ENCODE measurements at places on chromosomes 2 and 18.

GRCh38 chr18:35564795-35565453 lies 16.6 kb upstream of the GALNT1 start:
- no peak for DNase-seq

DNA sequence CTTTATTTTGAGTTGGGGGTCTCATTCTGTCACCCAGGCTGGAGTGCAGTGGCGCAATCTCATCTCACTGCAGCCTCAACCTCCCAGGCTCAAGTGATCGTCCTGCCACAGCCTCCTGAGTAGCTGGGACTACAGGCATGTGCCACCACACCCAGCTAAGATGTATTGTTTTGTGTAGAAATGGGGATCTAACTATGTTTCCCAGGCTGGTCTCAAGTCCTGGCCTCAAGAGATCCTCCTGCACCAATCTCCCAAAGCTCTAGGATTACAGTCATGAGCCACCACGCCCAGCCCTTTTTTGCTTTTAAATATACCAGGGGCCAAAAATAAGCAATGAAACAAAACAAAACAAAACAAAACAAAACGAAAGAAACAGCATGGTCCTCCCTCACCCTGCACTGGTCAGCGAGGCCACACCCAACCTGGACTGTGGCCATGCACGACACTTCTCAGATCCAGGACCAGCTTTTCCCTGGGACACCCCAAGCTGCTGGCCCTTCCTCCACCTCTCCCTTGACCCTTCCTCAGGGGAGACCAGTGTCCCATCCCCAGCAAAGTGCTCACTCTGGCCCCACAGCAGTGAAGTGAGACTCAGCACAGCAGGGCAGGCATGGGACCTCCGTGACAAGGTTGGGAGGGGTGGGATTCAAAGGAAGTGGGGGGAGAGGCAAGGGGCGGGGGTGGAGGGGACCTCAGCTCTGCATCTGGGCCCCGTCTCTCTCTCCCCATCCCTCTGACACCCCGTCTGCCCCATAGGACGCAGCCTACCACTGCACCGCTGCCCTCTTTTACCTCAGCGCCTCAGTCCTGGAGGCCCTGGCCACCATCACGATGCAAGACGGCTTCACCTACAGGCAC lies 23.5 kb downstream of the MAL start:
- no peak for DNase-seq

DNA sequence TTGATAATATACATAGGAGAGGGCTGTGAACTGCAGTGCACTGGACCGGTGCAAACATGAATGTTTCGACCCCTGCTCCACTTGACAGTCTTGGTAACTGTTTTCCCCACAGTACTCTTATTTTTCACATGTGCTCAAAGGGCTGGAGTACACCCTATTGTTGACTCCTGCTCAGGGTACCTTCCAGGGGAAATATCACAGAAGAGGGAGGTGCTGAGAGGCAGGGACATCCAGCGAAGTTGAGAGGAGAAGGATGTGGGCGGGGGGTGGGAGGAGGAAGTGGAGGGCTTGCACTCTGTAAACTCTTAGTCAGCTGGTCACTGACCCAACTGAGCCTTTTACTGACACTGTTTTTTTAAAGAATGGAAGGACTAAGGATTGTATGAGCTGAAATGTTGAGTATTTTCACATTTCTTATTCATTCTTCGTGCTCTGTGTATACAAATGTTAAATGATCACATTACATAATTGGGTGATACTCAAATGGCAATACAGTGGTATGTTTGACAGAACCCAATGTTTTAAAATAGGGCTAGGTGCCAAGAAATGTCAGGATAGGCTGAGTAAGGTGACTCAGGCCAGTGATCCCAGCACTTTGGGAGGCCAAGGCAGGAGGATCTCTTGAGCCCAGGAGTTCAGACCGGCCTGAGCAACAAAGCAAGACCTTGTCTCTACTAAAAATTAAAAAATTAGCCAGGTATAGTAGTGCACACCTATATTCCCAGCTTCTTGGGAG lies 10.0 kb downstream of the INPP4A start:
- peak; percentile 44 for DNase-seq

GRCh38 chr2:222703886-222704285 lies 32.4 kb downstream of the MOGAT1 start:
- no peak for DNase-seq

DNA sequence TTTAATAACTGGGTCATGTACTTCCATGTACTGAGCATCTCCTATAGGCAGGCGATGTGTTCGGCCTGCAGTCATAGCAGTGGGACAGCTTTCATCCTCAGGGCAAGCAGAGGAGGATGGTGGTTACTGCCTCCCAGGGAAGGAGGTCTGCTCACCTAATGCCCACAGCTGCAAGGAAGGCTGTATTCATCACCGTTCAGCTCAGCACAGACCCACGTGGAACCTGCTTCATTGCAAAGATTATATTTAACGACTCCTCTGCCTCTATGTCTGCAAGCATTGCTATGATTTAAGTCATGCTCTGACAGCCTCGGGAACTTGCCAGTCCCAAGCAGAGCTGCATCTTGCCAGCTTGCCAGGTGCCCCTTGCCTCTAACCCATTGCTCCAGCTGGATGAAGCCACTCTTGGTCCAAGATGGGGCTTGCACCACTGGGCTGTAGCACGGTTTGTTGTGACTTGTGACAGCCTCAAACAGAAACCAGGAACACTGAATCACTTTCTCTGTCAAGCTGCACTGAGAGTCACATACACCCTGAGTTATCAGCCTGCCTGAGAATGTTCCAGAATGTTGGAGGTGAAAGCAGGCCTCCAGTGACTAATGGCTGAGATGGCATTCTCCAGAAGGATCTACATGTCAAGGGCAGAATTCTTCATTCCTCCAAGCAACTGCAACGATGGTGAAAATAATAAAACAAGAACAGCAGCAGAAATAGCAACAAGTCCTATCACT lies 651.1 kb upstream of the ID2 start:
- no peak for DNase-seq

DNA sequence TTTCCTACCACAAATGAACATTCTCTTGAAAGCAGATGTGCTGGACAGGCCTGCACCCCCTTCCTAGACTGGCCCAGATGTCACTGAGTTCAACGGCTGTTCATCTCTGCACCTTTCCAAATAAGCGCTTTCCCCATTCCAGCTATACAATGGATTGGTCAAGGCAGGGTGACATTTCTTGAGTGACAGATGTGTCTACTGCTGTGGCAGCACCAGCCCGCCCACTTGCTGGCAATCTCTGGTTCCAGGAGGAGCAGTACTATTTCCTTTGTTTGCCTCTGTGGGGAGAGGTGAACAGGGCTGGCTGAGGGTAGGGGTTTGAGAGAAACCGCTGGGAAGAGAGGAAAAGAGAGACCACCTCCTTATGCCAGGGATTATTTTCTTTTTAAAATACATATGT lies 269.5 kb upstream of the POU3F3 start:
- DNase-seq, result no peak

GRCh38 chr2:85400541-85401463 lies 9.4 kb downstream of the CAPG start:
- DNase-seq, result no peak

- DNase-seq, result no peak
Measured at GRCh38 chr2:215683295-215683694, 247.4 kb upstream of the FN1 start.

DNA sequence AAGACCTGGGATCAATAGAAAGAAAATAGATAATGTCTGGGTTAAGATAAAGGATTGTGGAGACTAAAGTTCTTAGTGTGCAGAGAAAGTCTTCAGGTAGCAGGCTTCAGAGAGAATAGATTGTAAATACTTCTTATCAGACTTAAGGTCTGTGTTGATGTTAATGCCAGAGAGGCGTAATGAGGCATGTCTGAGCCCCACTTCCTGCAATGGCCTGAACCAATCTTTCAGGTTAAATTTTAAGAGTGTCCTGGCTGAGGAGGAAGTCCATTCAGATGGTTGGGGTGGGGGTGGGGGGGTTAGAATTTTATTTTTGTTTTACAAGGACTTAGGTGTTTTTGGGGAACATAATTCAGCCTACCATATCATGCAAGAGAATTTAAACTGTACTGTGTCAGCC lies 129.5 kb downstream of the EVA1A start:
- DNase-seq, result no peak

GRCh38 chr2:33946193-33946592 lies 347.1 kb upstream of the FAM98A start:
- no peak for DNase-seq

GRCh38 chr18:2662990-2663389 lies 7.5 kb downstream of the SMCHD1 start:
- no peak for DNase-seq

DNA sequence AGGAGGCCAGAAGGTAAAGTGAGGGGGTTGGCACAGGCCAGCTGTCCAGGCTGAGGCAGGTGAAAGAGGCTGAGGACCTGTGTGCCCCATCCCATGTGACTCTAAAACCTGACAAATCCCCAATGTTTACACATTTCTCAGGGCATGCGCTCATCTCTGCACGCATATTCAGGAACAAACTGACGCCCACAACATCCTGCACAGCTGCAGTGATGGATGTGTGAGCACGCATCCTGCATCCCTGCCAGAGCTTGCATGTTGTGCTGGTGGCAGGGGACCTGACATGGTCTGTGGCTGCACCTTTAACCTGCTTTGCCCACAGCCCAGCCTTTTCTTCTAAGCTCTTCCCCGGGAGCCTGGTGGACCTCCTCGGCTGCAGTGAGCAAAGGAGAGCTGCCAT lies 83.1 kb downstream of the FBXO15 start:
- DNase-seq, result no peak

GRCh38 chr2:189662669-189663226 lies 1.5 kb downstream of the ASNSD1 start:
- DNase-seq, result no peak

- no peak for DNase-seq
Measured at GRCh38 chr2:113126845-113127645, at the start of gene IL1RN. Gene IL1RN, plus strand, starts transcription at chr2:113127598. Its CDS starts 27 bp downstream, at chr2:113127625.

- DNase-seq, result no peak
Measured at GRCh38 chr2:187440101-187440675, 7.9 kb downstream of the CALCRL start.

- no peak for DNase-seq
Measured at GRCh38 chr2:65436824-65437221, 4.4 kb upstream of the SPRED2 start.

DNA sequence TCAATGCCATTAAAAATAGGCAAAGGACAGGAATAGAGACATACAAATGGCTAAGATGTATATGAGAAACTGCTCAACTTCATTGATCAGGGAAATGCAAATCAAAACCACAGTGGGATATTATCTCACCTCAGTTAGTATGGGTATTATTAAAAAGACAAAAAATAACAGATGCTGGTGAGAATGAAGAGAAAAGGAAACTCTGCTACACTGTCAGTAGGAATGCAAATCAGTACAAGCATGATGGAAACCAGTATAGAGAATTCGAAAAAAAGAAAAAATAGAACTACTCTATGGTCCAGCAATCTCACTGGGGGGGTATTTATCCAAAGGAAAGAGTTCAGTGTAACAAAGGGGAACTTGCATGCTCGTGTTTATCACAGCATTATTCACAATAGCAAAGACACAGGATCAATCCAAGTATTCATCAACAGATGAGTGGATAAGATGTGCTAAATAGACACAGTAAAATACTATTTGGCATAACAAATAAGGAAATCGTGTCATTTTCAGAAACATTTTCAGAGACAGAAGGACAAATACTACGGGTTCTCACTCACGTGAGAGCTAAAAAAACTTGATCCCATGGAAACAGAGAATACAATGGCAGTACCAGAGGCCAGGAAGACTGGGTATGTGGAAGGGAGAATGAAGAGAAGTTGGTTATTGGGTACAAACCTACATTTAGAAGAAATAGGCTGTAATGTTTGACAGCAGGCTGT lies 60.6 kb downstream of the CCDC74A start:
- DNase-seq, result no peak

DNA sequence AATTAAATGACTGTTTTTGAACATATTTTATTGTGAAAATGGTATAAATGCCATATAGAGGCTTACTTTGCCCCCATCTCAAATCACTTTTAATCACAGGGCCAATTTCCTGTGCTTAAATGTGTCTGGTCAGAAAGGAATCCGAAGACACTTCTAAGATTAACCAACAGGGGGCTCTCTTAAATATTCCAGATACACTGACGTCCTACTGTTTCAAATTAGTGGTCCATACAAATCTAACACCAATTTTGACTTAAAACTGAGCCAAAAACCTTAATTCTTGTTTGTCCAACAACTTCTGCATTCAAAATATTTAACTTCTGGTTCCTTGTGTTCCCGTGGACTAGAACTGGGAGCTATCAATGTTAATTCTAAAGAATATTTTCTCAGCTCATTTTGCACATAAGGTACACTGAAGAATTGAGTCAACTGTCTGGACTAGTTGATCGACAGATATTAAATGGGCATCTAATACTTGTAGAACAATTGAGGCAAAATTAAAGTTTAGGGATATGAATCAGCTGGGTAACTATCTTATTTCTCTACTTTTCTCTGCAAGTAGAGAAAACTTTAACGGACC lies 557.5 kb downstream of the ARHGAP15 start:
- DNase-seq, result peak; percentile 17

- DNase-seq, result peak; percentile 10
Measured at GRCh38 chr2:225112362-225113126, 70.3 kb upstream of the DOCK10 start.

GRCh38 chr2:176652300-176653182 lies 383.3 kb downstream of the MTX2 start:
- DNase-seq, result peak; percentile 56

- no peak for DNase-seq
Measured at GRCh38 chr2:15058015-15058720, 425.7 kb downstream of the LRATD1 start.

DNA sequence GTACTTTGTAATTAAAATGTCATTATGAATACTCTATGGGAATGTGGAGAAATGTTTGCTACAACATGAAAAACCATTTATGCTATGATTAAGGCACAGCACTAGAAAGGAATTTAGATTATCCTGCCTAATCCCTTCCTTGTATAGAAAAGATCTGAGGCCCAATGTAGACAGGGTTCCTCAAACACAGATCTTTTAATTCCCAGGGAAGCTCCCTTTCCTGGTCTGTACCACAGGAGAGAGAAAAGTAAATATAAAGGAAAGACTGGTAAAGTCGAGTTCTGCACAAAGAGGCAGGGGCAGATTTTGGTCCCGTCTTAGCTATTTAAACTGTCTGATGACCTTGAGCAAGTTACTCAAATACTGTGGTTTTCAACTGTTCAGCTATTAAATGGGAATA lies 84.7 kb downstream of the ICA1L start:
- no peak for DNase-seq

DNA sequence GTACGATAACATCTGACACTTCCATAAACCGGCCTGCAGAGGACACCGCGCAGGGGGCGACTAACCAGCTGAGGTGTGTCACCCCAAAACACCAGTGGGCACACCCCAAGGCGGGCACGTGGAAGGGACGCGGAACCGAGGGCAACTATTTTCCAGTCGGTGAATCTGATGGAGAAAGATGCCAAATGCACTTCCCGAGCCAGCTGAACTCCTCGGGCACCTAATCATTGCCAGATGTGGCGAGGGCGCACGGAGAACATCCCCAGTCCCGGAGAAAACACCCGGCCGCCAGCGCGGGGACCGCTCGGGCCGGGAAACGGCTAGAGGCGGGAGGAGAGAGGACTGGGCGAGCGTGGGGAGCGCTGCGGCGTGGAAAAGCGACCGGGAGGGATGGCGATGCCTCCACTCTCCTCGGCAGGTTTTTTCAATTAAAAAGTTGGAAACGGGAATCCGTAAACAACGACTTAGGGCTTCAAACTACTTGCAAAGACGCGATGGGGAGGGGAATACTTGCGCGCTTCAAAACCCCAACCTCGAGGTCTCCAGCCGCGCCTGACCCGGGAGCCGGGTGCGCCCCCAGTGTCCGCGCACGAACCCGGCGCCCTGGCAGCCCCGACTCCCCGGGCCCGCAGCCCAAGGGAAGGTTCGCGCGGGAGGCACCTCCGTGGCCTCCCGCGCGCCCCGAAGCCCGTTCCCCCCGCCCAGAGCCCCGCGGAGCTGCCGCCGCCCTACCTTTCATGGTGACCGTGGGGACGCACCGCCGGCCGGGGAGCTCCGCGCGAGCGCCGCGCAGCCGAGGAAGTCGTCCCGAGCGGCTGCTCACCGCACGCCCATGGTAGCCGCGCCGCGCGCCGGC lies 497 bp downstream of the COLEC12 start:
- no peak for DNase-seq
